Activated naive CD4-positive, alpha-beta T cell treated with anti-CD3 and anti-CD28 coated beads, Interleukin-2, amount 10 ng/mL, durations not matched to agents 5 hours and 36 hours (primary cell): ENCODE measurements at places on chromosomes 16 and 17. TPM values are rescaled to one million over a fixed set of nuclear protein-coding genes. Genes with fewer than 3 reads are reported as not detected.

Gene PRAC1
- not detected for total RNA-seq

Gene PLA2G10
- not detected for total RNA-seq

Gene MPV17L
- not detected for total RNA-seq

Gene HSD17B2
- total RNA-seq = not detected
